ENCODE measurements at places on chromosomes 11 and 22.
A peak's percentile ranks its signal among the peaks of the same experiment; 100 is the strongest.

- DNase-seq: no peak
Measured at GRCh38 chr11:67289226-67289650, at the start of gene ANKRD13D. Gene ANKRD13D, plus strand, starts transcription at chr11:67289303. Its CDS starts 158 bp downstream, at chr11:67289461.

- peak; percentile 68 for DNase-seq
Measured at GRCh38 chr11:63961608-63962412, 12.6 kb upstream of the COX8A start.

GRCh38 chr11:131852757-131853156, 482.3 kb downstream of the NTM start:
- DNase-seq: no peak

DNA sequence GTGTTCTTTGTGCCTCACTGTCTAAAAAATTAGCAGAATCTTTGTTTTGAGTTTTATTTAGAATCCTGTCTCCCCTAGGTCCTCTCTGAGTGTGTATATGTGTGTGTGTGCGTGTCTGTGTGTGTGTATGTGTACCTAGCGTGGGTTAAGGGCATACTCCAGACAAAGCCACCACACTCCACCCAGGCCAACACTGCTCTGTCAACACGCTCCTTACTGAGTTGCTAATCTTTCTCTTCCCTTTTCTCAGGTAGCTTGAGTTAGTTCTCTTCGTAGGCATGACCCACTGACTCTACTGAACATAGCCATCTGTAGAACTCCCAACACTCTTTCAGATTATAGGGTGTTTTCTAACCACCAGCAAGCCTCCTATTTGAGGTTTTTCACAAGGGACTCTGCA, 131.1 kb downstream of the LRRC4C start:
- DNase-seq: no peak

DNA sequence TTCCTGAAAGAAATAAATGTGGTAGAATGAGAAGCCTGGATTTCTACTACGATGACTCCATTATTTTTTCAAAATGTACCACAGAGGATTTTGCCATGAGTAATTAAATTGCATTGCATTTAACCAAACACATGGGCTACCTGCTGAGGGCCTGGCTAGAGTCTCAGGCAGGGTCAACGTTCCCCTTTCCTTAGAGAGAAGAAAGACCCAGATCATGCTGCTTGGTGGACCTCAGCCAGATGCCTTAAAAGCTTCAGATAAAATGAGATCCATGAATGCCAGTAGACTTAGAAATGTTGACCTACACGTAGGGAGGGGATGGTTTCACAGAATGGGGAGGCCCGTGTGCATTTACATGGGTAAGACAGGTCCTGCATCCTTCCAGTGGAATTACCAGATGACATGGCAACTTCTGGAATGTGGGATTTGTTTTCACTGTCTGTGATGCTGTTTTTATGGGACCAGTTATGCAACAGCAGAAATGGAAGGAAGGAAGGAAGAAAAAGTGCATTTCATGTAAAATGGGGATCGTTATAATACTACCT, 1069.4 kb downstream of the NTM start:
- DNase-seq: peak; percentile 31

DNA sequence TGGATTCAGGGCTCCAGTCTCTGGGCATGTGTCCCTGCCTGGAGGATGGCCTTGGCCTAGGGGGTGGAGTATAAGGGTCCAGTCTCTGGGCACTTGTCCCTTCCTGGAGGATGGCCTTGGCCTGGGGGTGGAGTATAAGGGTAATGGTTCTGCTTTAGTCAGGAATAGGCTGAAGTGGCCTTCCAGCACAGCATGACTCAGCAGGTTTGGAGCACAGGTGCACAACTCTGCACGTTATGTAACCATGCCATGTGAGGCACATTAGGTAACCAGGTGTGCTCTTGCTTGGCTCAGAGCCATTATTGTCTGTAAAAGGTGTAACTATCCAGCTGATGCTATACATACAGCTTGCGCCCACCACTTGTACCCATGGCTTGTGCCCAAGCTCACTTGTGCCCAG, 48.4 kb upstream of the POLD3 start:
- DNase-seq: no peak
